H1 (cell line): ENCODE measurements at places on chromosomes 7 and 10. TPM values are rescaled to one million over a fixed set of nuclear protein-coding genes. Genes with fewer than 3 reads are reported as not detected.
A peak's percentile ranks its signal among the peaks of the same experiment; 100 is the strongest.

GRCh38 chr10:132004052-132004451, 22.3 kb upstream of the BNIP3 start:
- no peak overlapping the region for H3K4me3 ChIP-seq
- H3K27ac ChIP-seq: no peak overlapping the region
- H3K4me1 ChIP-seq: peaks cover 4% of the 10 kb centered on the region
- no peak for DNase-seq
- H3K27me3 ChIP-seq: no peaks in the 10 kb centered on the region

- no peak overlapping the region for H3K4me3 ChIP-seq
- H3K27me3 ChIP-seq: no peaks in the 10 kb centered on the region; the same call in 1 of the 2 replicates
- no peak for DNase-seq
- no peak overlapping the region for H3K27ac ChIP-seq
Measured at GRCh38 chr7:99422625-99423024, 13.9 kb downstream of the BUD31 start.

GRCh38 chr10:1544929-1545328, 192.4 kb downstream of the ADARB2 start:
- no peak overlapping the region for H3K4me3 ChIP-seq
- no peaks in the 10 kb centered on the region for H3K36me3 ChIP-seq
- no peak for DNase-seq

DNA sequence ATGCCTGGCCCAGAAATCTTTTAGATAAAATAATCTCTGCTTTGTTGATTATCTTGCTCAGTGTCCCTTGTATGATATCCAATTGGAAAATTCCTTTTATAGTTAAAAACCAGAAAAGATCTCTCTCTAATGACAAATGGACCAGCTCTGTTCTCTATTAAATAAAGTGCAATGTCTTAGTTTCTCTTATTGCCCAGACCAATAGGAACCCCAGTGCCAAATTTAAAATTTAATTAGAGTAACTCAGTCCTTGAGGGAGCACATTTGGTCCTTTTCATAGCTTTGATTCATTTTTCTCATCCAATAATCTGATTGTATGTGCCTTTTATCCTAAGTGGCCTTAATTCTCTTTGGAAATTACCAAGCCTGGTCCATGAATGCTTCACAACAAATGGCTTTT, 158.9 kb upstream of the FOXK1 start:
- no peak for DNase-seq
- no peaks in the 10 kb centered on the region for H3K36me3 ChIP-seq
- no peaks in the 10 kb centered on the region for H3K27me3 ChIP-seq
- H3K27ac ChIP-seq: no peak overlapping the region

CALML3 gene
- total RNA-seq: not detected in 2 replicates

- H3K27me3 ChIP-seq: no peaks in the 10 kb centered on the region
- no peaks in the 10 kb centered on the region for H3K36me3 ChIP-seq
- H3K27ac ChIP-seq: no peak overlapping the region
- DNase-seq: no peak
- H3K4me3 ChIP-seq: no peak overlapping the region
Measured at GRCh38 chr7:83947260-83947659, 247.3 kb downstream of the SEMA3A start.

PDE1C gene
- total RNA-seq: 0.67 and 1.1 TPM in 2 replicates

CHST15 gene
- 9.1 and 9.4 TPM in 2 replicates for total RNA-seq

- peaks cover 4% of the 10 kb centered on the region for H3K4me1 ChIP-seq
- H3K36me3 ChIP-seq: no peaks in the 10 kb centered on the region
- no peak overlapping the region for H3K4me3 ChIP-seq
- H3K27ac ChIP-seq: no peak overlapping the region
Measured at GRCh38 chr7:140559410-140559809, 80.1 kb upstream of the MKRN1 start.

- H3K27me3 ChIP-seq: no peaks in the 10 kb centered on the region
- DNase-seq: no peak
- no peaks in the 10 kb centered on the region for H3K36me3 ChIP-seq
- no peak overlapping the region for H3K4me3 ChIP-seq
Measured at GRCh38 chr10:35456784-35457183, 120.5 kb downstream of the CCNY start.

DLX5 gene
- not detected in 2 replicates for total RNA-seq

- DNase-seq: no peak
- no peaks in the 10 kb centered on the region for H3K36me3 ChIP-seq
- H3K4me1 ChIP-seq: no peaks in the 10 kb centered on the region; the same call in 1 of the 2 replicates
- H3K27me3 ChIP-seq: no peaks in the 10 kb centered on the region
Measured at GRCh38 chr10:24278176-24278889, 69.4 kb downstream of the KIAA1217 start.

RBAK gene
- 16.1 and 18.2 TPM in 2 replicates for total RNA-seq

GRCh38 chr10:14658331-14659127, 116.2 kb downstream of the FAM107B start:
- no peaks in the 10 kb centered on the region for H3K36me3 ChIP-seq
- no peak overlapping the region for H3K4me3 ChIP-seq
- no peak overlapping the region for H3K27ac ChIP-seq
- H3K27me3 ChIP-seq: no peaks in the 10 kb centered on the region

DNA sequence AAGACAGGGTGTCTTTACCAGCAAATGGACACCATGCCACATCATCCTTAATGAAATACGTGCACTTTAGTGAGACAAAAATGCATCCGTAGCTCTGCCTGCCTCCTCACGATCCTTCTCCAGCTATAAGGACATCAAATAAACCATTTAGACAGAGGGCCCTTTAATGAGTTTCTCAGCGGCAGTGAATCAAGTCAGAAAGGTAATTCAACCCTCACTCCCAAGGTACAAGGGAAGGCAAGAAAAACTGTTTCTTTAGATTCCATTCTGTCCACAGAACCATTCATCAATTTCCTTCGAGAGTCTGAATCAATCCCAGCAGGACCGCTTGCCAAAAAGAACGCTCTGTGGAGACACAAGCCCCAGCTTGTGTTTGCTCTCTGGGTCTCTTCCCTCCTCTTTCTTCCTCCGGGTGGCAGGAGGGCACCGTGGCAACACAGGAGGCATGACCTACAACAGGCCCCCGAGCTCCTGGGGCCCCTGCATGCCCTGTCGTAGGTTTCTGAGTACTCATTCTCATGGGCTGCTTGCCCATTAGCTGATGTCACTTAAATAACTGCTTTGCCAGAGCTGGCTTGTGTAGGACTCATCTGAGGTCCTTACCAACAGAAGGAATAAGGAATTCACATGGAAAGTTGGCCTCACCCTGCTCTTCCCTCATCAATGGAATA, 297.8 kb upstream of the PRKCQ start:
- no peaks in the 10 kb centered on the region for H3K27me3 ChIP-seq
- no peak overlapping the region for H3K4me3 ChIP-seq
- peak; percentile 21 for DNase-seq
- no peak overlapping the region for H3K27ac ChIP-seq
- H3K4me1 ChIP-seq: peaks cover 4% of the 10 kb centered on the region; the same call in 1 of the 2 replicates

- peaks cover 20% of the 10 kb centered on the region for H3K4me1 ChIP-seq
- H3K27ac ChIP-seq: no peak overlapping the region
- H3K4me3 ChIP-seq: no peak overlapping the region
- H3K27me3 ChIP-seq: no peaks in the 10 kb centered on the region
Measured at GRCh38 chr7:152076324-152076821, 50.9 kb downstream of the GALNT11 start.
